Left lung (tissue), 14 donors: ENCODE measurements at places on chromosomes 6 and 20. TPM values are rescaled to one million over a fixed set of nuclear protein-coding genes. Genes with fewer than 3 reads are reported as not detected.

The BNIP5 gene
- 0.26 TPM for total RNA-seq

The LGSN gene
- not detected for total RNA-seq

The VSTM2L gene
- total RNA-seq = 31.9 TPM

GRCh38 chr6:166813461-166813860, 142.9 kb downstream of the RNASET2 start:
- no peak for DNase-seq

The SLC4A11 gene
- total RNA-seq = 4.8 TPM
